ENCODE measurements at places on chromosomes 1 and 21. TPM values are rescaled to one million over a fixed set of nuclear protein-coding genes. Genes with fewer than 3 reads are reported as not detected.

- no peak for DNase-seq
- H3K4me3 ChIP-seq = no peak overlapping the region
- no peak overlapping the region for H3K27ac ChIP-seq
- no peaks in the 10 kb centered on the region for H3K4me1 ChIP-seq
- no peaks in the 10 kb centered on the region for H3K36me3 ChIP-seq
Measured at GRCh38 chr1:209721323-209721722, 16.7 kb downstream of the HSD11B1 start.

Gene CNKSR1
- 1.1 TPM for total RNA-seq

Gene DNM3
- total RNA-seq = 0.08 TPM

Gene SLC1A7
- total RNA-seq = not detected

Gene HPDL
- 54.6 TPM for total RNA-seq
